ENCODE measurements at places on chromosomes 5 and 9. TPM values are rescaled to one million over a fixed set of nuclear protein-coding genes. Genes with fewer than 3 reads are reported as not detected.

The PCDHB12 gene
- total RNA-seq: not detected

DNA sequence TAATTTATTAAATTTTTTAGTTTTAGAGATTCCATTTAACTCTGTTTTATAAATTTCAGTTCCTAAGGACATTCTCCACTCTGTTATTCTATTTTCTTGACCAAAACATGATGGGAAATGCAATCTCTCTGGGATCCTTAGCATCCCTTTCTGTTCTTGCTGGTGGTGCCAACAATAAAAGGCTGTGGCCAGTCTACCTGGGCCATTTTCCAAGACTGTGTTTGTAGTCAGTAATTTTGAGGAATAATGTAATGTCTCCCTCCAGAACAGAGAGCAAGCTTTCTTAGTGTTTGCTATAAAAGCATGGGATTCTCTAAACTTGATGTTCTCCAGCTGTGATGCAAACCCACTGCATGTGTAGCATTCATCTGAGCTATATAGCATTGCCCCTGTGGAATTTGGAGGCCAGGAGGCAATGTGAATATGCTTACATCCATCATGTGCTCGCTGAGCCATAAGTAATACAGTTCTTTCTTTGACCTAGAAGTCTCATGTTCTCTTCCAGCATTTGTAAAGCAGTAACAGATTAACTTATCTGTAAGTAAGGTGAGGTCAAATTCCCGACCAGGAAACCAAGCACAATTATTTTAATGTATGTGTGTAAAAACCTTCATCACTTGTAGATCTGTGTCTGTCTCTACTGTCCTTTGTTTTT lies 211.5 kb upstream of the TAS2R1 start:
- no peak for DNase-seq

The RBM27 gene
- total RNA-seq: 22.7 TPM

The CDH18 gene
- total RNA-seq: 0.10 TPM

DNA sequence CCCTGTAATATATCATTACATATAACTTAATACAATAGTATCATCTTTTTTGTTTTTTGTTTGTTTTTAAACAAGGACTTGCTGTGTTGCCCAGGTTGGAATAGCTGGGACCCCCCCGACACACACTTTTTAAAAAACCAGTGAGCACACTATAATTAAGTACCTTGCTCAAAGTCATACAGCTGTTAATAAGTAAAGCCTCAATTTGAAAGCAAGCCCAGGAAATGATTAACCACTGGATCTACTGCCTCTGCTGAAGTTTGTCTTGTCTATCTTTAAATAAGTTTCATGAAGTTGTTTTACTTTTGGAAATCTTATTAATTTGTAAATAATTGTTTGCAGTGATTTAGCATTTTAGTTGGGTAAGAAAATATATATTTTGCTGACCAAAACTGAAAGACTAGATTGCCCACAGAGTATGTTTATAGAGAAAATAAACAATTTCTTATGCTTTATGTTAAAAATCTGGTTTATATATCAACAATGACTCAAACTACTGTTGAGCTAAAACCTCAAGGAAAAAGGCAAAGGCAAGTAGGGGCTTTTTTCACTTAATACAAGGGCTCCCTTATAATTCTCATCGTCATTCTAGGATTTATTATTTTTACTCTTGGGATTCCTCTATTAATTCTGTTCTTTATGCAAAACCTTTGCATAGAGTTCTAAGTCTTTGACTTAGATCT lies 5.8 kb upstream of the CARNMT1 start:
- DNase-seq: no peak

GRCh38 chr9:68730570-68731235 lies 25.7 kb downstream of the PIP5K1B start:
- DNase-seq: no peak

- peak; percentile 84 for DNase-seq
Observed at GRCh38 chr5:150138551-150139265, 16.9 kb downstream of the PDGFRB start.

The TICAM2 gene
- total RNA-seq: not detected

- DNase-seq: no peak
Observed at GRCh38 chr9:75109210-75109839, 21.0 kb downstream of the OSTF1 start.

GRCh38 chr5:96857924-96858323 lies 18.4 kb upstream of the ERAP2 start:
- DNase-seq: no peak

- DNase-seq: no peak
Observed at GRCh38 chr9:83637389-83637788, 14.4 kb downstream of the IDNK start.

DNA sequence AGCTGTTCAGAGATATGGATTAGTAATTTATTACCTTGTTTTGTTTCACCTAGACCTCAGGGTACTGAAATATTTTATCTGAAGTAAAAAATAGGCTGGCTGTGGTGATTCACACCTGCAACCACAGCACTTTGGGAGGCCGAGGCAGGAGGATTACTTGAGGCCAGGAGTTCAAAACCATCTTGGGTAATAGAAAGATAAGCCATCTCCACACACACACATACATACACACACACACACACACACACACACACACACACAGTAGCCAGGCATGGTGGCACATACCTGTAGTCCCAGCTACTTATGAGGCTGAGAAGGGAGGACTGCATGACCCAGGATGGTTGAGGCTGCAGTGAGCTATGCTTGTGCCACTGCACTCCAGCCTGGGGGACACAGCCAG lies 3.7 kb downstream of the ANXA2R start:
- no peak for DNase-seq

The PHF24 gene
- 0.37 TPM for total RNA-seq

DNA sequence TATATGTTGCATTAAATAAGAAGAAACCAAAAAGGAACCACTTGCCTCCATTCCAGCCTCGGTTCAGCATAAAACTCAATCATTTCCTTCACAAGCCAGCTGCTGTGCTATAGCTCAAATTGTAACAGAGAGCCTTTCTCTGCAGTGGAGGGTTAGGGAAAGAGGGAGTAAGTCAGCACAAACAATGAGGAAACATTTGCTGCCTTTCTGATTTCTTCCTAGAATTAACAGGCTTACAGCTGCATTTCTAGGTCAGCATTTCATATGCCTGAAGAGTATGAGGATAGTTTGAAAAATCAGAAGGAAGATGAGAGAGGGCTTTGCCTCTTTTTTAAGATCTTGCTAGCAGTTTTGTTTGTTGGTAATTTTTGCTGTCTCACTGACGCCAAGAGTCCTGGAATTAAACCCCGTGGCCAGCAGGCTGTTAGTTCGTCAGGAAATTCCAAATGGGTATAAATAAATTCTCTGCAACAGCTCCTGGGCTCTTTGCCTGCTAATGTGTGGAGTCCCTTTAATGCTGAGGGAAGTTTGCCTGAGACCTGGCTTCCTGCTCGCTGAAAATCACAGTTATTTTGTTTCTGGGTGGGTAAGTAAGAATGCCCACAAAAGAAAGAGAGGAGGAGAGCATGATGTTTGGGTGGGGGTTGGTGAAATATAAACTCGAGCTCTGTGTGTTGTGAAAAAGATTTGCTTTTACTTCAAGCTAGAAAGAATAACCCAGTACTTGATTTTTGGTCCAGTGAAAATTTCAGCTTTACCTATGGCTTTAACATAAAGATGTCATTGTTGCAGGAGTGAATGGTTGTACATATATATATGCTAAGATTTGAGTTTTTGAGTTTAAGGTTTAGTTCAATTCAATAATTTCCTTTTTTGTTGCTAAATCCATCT lies 148.1 kb upstream of the DMRT1 start:
- DNase-seq: no peak

DNA sequence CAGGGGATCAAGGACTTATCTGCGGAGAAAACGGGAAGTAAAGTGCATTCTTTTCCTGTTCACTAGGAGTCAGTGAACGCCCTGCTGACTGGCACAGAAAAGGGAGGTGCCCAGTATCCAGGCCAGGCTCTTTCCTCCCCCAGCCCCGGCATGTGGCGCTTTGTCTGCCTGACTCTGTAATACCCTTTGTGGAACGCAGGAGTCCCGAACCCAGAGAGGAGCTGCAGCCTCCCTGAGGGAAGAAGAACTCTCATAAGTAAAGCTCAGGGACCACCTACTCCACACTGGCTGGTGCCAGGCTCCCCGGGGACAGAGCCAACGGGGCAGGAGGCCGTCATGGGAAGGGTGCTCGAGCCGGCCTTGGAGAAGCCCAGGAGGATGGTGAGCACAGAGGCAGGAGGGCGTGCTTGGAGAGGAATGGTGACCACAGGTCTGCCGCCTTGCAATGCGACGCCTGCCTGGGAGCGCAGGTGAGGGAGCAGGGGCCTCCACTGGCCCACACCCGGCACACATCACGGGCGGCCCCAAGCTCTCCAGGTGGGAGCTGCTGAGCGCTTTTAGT lies 31.5 kb downstream of the VAV2 start:
- no peak for DNase-seq

The DDX46 gene
- total RNA-seq: 27.9 TPM

GRCh38 chr9:82492274-82492673 lies 503.7 kb downstream of the SPATA31D1 start:
- no peak for DNase-seq

The DDX4 gene
- total RNA-seq: not detected

GRCh38 chr5:130168211-130168610 lies 263.9 kb downstream of the CHSY3 start:
- DNase-seq: no peak

DNA sequence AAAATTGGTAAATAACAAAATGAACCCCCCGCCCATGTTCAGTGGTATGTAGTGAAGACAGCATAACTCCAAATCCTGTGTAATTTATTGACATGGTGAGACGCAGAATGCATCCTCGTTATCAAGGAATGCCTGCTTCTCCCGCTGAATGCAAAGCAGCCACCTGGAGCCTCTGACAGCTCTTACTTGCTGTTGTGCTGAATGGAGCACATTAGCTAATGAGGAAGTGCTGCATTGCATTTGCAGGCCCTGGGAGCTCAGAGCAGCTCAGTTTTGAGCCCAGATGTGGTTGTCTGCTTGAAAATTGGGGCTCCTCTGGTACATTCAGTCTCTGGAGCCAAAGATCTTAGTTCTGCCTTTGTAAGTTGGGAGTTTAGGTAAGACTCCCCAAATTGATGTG lies 28.9 kb downstream of the PLAC8L1 start:
- peak; percentile 34 for DNase-seq

DNA sequence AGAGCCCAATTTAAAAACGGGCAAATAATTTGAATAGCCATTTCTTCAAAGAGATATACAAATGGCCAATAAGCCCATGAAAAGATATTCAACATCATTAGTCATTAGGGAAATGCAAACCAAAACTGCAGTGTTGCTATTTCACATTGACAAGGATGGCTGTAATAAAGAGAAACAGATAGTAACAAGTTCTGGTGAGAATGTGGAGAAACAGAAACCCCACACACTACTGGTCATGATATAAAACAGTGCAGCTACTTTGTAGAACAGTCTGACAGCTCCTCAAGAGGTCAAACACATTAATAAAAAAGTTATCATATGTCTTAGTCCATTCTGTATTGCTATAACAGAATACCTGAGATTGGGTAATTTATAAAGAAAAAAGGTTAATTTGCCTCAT lies 237.0 kb upstream of the GRAMD2B start:
- no peak for DNase-seq

DNA sequence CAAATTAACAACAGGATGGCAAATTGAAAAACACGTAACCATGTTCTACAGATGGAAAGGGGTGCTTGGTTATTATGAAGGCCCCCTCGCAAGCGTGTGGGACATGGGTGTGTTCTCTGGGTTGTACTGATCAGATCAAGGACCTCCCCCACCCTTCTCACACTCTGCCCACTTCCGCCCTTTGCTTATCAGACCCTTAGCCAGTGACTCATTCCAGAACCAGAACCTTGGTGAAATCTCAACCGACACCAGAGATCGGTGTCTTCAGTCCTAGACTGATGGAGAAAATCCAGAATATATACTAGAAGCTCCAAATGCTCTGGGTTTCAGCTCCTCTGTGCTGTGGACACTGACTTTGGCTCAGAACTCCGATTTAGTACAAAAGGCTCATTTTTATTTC lies 64.9 kb downstream of the PTTG1 start:
- DNase-seq: no peak

GRCh38 chr5:82717738-82718137 lies 359.5 kb downstream of the TMEM167A start:
- no peak for DNase-seq

DNA sequence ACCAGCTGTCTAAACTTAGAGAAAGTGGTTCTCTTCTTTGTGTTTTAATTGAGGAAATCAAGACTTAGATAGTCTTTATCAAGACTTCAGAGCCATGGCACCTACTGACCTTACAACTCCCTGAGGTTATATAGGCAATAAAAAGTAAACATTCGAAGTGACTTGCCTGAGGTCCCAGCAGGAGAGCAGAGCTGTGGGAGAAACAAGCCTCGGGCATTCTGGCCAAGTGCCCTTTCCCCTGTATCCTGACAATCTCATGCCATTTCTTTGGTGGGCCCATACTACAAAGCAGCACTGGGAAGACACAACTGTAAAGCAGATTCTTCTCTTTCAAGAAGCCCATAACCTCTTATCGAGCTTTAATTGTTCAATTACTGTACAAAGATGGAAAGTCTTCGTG lies 23.1 kb downstream of the FREM1 start:
- DNase-seq: no peak

- DNase-seq: no peak
Observed at GRCh38 chr5:127856292-127856691, 153.1 kb downstream of the CCDC192 start.

GRCh38 chr9:18665947-18666346 lies 192.0 kb downstream of the ADAMTSL1 start:
- DNase-seq: no peak

DNA sequence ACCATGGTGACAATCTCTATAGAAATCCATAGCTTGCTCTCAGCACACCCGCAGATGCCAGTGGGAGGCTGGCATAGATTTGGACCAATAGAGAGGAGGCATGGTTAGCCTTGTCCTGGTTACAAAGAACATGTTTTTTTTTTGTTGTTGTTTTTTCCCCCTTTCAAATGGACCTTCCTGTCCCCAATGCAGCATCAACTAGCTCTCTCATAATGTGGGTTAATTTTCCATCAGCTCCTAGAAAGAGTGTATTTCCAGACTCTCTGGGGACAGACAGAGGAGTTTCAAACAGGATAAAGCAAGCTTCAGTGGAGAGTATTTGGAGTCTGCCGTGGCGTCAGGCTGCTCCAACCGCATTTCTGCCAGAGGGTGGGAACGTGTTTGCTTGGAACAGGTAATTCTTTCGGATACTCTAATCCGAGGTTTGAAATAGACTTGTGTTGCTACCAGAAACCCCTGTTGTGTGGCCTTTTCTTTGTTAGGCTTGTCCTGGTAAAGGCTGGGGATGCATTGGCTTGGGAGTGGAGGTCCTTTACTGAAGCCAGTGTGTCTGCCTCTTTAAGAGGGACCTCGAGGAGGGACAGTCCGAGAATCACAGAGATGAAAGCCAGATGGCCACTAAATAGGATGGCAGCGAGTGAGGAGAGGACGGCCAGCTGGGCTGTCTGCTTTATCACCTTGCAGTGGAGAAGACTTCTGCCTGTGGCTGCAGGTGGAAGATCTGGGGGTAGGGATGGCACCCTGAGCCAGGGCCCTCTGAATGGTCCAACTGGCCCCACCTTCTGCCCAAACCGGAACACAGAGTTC lies 130.5 kb upstream of the CPEB4 start:
- no peak for DNase-seq

The MARVELD2 gene
- total RNA-seq: 15.6 TPM

Data from H7 (cell line).